ENCODE measurements at places on chromosomes 4 and X.

DNA sequence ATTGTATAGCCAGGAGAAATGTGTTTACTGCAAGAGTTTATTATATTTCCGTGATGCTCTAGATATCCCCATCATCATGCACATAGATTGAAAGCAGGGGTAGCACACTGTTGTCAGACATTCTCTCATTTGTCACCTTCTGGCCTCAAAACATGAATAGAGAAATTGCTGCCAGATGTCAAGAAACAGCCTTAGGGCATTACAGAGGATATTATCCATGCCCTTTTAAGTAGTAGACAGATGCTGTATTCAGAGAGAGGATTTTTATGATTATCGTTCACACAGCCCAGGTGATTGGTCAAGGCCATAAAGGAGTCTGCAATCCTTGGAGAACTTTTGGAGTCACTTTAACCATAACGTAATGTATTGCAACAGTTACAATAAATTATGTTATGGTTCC is 1961.5 kb upstream of the TENM3 start:
- no peak overlapping the region for H3K27ac ChIP-seq
- no peaks in the 10 kb centered on the region for H3K4me1 ChIP-seq
- no peak overlapping the region for H3K4me3 ChIP-seq
- no peak for DNase-seq

DNA sequence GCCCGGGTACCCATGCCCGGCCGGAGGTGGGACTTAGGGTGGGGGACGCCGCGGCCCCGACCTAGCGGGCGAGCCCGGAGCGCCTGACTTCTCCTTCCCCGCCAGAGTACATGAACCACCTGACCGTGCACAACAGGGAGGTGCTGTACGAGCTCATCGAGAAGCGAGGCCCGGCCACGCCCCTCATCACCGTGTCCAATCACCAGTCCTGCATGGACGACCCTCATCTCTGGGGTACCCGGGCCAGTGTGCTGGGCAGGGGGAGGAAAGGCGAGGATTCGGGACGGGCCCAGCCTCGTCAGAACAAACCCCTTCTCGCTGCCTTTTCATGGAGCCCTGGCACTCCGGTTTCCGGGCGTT is 622 bp downstream of the TAFAZZIN start:
- H3K27me3 ChIP-seq: no peaks in the 10 kb centered on the region
- H3K4me3 ChIP-seq: peak overlapping the region; percentile 77
- peaks cover 17% of the 10 kb centered on the region for H3K36me3 ChIP-seq
- peak overlapping the region; percentile 92 for H3K27ac ChIP-seq
- H3K4me1 ChIP-seq: peaks cover 14% of the 10 kb centered on the region

DNA sequence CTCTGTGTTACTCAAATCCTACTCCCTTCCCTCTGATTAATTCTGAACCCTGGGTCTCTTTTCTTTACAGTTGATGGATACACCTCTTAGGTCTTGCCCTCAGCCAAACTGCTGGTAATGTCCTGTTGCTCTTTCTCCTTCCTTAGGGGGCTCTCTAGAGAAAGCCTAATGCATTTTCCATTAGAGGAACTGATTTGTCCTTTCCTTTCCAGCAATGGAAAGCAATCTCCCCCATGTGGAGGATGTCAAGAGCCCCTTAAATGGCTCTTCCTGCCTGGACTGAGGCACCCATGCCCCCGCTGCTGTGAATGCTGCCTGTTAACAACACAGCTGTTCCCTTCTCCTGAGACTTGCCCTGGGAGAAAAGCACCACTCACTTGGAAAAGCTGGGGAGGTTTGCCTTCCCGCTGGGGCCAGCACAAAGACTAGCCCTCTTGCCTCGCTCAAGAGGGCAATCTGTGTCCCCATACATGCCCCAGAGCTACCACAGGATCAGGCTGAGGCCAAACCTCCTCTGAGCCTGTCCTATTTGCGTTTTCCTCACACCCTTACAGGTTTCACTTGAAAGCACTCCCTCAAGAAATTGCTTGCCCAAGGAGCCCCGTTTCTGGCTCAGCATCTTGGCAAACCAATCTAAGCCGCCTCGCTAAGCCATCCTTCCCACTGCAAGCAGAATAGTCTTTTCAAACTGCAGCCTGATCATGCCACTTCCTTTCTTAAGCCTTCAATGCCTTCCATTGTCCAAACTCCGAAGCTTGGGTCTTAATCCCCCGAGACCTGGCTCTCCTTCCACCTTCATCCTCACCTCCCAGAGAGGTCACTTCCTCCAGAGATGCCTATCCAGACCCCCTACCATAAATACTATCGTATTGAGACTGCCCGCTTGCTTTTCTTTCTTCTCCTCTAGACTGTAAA is 23.2 kb upstream of the SMIM20 start:
- H3K4me3 ChIP-seq: no peak overlapping the region
- H3K27me3 ChIP-seq: no peaks in the 10 kb centered on the region
- H3K4me1 ChIP-seq: no peaks in the 10 kb centered on the region
- no peak for DNase-seq

DNA sequence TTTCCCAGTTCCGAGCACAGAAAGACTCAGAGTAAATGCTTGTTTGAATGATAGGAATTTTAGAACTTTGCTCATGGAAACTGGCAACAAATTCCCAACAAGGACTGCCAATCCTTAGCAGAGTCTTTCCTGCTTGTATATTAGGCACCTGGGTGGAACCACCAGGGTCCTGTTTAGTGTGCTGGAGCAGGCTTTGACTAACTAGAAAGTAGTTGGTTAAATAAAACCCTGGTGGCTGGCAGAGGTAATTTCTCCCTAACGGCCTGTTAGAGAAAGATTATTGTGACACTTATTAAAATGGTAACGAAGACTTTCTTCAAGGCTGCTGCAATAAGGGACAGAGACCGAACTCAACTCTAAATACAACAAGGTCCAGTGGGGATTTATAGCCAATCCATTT is 103.6 kb upstream of the TEX13D start:
- H3K27me3 ChIP-seq: no peaks in the 10 kb centered on the region
- no peak overlapping the region for H3K4me3 ChIP-seq
- peaks cover 19% of the 10 kb centered on the region for H3K4me1 ChIP-seq
- no peaks in the 10 kb centered on the region for H3K36me3 ChIP-seq
- DNase-seq: no peak

GRCh38 chrX:43750248-43750676 is 94.2 kb downstream of the MAOA start:
- DNase-seq: peak; percentile 58
- H3K27ac ChIP-seq: no peak overlapping the region
- no peaks in the 10 kb centered on the region for H3K36me3 ChIP-seq
- no peak overlapping the region for H3K4me3 ChIP-seq

- DNase-seq: no peak
- no peak overlapping the region for H3K4me3 ChIP-seq
- H3K36me3 ChIP-seq: no peaks in the 10 kb centered on the region
- no peaks in the 10 kb centered on the region for H3K4me1 ChIP-seq
Measured at GRCh38 chrX:54423161-54423888, 16.9 kb upstream of the TSR2 start.

DNA sequence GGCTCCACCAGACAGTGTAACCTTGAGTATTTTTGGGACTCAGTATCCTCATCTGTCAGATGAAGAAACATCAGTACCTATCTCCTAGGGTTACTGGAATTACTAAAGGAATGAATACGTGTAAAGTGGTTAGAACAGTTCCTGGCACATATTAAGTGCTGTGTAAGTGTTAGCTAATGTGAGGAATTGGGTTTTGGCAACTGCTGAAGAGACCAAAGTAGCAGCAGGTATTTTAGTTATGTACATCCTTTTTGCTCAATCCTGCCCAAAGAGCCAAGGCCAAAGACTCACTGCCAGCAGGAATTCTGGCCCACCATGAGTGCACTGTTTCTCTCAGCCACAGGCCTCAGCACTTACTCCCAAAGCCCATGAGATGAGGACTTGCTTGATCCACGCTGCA is 16.7 kb upstream of the MCF2 start:
- H3K4me3 ChIP-seq: no peak overlapping the region
- H3K27ac ChIP-seq: no peak overlapping the region
- DNase-seq: no peak
- H3K27me3 ChIP-seq: no peaks in the 10 kb centered on the region
